ENCODE measurements at places on chromosomes 12 and 14.

GRCh38 chr12:65886996-65887395, 62.7 kb downstream of the HMGA2 start:
- DNase-seq, result no peak

GRCh38 chr12:57518920-57519795, 1.2 kb downstream of the DDIT3 start:
- no peak for DNase-seq

- no peak for DNase-seq
Observed at GRCh38 chr14:99838639-99839134, 45.5 kb downstream of the EML1 start.

DNA sequence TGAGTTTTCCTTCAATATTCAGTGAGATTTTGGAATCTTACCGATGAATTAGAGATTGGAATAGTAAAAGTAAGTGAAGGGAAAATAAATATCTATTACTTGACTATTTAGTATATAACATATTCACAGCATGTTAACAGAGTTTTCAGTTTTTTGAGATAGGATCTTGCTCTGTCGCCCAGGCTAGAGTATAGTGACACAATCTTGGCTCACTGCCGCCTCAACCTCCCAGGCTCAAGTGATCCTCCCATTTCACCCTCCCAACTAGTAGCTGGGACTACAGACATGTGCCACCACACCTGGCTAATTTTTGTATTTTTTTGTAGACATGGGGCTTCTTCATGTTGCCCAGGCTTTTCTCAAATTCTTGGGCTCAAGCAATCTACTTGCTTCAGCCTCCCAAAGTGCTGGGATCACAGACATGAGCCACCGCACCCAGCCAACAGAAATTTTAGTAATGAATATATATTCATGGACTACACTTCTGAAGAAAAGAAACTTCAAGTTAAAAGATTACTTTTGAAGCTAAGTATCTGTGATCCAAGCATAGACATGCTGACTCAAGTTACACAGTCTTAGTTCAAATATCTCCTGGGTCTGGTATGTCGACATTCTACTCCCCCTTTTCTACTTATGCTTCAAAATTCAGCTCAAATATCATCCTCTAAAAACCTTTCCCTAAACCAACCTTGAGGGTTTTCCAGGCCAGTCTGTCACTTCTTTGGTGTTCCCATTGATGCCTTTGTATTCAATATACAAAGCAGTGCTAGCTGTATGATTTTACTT, 13.8 kb downstream of the UBE2N start:
- no peak for DNase-seq

DNA sequence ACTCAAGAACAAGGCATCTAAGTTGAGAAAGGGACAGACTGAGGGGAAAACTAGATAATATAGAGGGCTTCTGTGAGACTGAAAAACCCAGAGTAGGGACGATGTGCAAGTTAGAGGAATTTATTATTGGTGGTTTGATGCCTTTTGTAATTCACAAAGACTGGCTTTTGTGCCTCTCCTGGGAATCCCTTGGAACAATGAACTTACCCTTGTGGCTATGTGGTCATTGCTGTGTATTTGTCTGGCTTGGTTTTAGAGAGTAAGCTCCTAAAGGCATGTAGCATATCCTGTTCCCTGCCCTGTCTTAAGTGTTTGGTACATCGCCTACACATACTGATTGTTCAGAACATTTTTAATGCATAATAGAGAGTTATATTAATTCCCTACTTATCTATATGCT, 26.6 kb downstream of the DCN start:
- DNase-seq, result no peak

DNA sequence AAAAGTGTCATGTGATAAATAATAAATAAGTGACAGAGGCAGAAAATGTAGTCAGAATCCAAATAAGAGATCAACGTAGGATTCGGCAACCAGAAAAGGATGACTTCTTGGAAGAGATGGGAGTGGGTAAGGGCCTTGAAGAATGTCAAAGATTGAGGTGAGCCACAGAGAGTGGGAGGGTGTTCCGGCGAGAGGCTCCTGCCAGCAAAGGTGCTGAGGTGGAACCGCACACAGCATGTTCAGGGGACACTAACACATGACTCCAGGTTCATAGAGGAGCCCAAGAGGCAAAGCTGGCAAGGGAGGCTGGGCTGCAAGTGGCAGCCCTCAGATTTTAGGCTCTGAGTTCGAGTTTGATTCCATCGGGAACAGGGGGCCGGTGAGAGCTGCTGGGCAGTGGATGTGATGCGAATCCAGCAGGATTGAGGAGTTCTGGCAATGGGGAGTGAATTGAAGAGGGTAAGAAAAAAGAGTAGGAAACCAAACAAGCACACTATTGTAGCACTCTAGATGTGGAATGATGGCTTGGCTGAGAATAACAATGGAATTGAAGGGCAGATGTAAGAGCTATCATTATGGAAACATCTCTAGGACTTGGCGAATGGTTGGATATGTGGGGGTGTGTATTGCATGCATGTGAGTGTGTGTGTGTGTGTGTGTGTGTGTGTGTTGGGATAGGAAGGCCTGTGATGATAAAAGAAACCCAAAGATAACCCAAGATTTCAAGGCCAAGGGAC, 36.5 kb downstream of the LRRC74A start:
- DNase-seq, result no peak

GRCh38 chr12:64749461-64750200, 9.6 kb downstream of the GNS start:
- no peak for DNase-seq

DNA sequence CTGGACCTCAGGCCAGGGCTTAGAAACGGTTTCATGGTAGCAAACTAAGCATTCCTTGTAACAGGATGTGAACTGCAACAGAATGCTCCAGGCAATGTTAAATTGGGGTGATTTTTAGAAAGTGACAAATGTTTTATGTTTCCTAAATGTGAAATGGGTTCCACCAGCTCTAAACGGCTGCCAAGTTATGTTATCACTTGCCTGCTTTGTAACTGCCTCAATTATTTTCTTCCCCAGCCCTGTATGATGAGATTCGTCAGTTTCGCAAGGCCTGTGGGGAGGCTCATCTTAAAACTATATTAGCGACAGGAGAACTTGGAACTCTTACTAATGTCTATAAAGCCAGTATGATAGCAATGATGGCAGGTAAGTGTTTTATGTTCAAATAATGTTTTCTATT, 70.9 kb downstream of the DERA start:
- no peak for DNase-seq

DNA sequence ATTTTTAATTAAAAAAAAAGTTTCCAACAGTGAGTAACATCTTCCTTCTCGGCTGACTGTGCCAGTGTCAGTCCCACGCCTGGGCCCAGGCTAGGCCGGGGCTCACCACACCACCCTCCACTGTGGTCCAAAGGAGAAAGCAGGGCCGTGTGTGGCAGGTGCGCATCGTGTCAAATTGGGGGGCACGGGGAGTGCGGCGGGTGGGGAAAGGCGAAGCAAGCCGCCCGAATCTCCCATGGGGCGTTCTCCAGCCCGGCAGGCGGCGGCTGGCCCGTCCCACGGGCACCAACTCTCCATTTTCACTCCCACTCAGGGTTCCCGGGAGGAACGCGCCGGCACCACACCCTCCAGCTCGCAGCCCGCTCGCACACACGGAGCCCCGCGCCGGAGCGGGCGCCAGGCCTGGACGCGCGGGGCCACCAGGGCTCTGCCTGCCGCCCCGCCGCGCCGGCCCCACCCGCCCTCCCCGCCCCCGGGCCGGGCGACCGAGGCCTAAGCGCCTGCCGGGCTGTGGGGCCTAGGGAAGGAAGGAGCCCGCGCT, 604 bp downstream of the EEA1 start:
- DNase-seq, result peak; percentile 15

DNA sequence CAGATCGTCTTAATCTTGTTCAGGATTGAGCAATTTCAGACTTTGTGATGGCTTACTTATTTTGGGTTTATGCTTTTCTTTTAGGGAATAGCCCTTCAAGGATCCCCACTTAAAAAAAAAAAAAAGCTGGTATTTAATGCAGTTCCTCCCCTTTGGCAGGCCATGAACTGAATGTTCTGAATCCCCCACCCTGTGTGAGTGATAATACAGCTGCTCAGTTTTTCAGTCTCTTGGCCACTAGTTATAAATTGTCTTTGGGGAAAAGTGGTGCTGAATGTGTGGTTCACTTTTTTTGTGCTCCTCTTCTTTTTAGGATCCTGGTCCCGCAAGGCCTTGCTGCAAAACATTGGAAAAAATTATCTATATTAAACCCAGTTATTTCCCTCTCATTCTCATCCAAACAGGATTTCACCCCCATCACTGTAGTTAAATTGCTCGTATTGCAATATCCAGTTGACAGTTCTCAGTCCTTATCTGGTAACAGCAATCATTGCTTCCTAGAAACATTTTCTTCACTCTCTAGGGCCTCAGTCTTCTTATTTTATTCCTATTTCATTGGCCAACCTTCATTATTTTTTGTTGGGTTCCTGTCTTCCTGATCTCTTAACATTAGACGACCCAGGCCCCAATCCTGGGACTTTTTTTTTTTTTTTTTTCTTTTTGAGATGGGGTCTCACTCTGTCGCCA, 73.1 kb upstream of the PAWR start:
- no peak for DNase-seq

GRCh38 chr12:7431993-7432685, 11.8 kb downstream of the CD163L1 start:
- no peak for DNase-seq

- no peak for DNase-seq
Observed at GRCh38 chr12:82870771-82871377, 184.2 kb downstream of the TMTC2 start.
